ENCODE measurements at places on chromosomes 13 and 19.

GRCh38 chr13:108268466-108269112, 929 bp upstream of the TNFSF13B start:
- DNase-seq = no peak

DNA sequence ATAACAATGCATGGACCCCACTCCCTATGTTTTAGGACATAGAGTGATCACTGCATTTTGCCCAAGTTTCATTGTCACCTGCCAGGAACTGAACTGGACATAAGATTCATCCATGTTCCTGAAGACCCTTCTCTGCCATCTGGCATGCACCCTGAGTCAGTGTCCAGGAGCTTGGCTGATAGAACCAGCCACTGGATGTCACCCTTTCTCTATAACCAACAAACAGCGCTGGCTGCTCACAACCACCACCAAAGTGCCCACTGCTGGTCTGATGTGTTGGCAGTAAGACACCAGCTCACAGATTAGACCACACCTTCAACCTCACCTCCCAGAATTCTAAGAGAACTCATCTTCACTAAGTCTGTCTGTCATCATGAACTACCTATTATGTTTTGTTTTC, 333.4 kb downstream of the ITGBL1 start:
- no peak for DNase-seq

DNA sequence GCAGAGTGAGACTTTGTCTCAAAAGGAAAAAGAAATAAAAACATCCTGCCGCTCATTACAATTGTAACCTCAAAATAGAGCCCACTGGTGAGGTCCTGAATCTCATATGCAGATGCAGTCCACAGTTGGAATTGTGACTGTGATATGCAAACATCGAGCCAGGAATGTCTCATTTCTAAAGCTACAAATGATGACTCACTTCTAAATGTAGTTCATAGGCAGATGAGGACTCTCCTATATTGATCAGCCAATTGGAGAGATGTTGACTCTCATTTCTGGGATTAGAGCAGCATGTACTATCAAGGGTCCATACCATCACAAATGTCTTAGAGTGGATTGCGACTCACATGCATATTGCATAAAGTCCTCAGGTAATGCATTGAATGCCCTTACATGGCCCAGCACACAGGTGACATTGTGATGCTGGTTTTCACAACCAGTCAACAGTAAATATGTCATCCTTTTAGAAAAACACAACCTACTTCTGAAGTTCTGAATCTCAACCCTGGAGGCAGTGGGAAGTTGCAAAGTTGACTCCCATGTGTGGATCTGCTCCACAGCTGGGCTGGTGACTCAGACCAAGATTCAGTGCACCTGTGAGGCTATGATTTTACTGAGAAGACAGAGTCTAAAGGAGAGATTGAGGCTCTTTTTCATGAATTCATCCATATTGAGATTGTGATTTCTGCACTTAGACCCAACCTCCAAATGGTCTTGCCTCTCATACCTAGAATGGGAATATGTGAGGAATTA, 16.9 kb upstream of the ZNF254 start:
- no peak for DNase-seq

- DNase-seq = no peak
Observed at GRCh38 chr13:63954683-63955082, 2539.0 kb upstream of the PCDH20 start.

DNA sequence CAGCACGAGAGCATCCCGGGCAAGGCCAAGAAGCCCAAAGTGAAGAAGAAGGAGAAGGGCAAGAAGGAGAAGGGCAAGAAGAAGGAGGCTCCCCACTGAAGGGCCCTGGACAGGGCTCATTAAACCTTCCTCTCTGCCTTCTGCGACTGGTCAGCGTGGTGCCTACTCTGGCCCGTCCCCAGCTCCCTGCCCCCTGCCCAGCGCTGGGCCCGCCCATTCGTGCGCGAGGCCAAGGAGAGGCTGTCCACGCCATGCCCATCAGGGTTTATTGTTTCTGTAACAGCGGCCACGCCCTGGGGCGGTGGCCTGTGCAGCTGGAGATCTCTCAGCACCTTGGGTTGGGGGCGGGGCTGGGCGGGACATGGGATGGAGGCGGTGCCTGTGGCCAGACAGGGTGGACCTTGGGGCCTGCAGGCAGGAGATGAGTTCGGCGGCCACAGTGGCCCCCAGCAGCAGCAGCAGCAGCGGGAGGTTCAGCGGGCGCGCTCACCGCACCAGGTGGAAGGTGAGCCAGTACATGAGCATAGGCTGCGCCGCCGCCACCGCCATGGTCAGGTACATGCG, 897 bp downstream of the C19orf33 start:
- DNase-seq = no peak

DNA sequence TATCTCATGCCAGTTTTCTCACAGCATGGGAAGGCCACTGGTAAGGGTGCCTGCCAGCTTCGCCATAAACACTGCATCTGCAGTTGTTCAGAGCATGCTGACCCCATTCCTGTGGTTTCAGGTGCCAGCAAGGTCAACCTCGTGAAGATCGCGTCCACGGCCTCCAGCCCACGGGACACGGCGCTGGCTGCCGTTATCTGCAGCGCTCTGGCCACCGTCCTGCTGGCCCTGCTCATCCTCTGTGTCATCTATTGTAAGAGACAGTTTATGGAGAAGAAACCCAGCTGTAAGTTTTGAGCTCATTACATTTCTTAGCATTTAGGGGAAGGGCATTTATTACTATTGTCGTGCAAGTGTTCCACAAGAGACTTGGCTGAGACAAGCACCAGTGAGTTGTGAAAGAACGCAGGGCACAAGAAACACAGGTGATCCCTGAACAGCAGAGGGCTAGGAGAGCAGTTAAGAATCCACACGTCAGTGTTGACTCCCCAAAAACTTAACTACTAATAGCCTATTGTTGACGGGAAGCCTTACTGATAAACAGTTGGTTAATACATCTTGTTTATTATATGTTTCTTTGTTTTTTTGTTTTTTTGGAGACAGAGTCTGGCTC, 88.8 kb downstream of the TNFRSF19 start:
- no peak for DNase-seq

DNA sequence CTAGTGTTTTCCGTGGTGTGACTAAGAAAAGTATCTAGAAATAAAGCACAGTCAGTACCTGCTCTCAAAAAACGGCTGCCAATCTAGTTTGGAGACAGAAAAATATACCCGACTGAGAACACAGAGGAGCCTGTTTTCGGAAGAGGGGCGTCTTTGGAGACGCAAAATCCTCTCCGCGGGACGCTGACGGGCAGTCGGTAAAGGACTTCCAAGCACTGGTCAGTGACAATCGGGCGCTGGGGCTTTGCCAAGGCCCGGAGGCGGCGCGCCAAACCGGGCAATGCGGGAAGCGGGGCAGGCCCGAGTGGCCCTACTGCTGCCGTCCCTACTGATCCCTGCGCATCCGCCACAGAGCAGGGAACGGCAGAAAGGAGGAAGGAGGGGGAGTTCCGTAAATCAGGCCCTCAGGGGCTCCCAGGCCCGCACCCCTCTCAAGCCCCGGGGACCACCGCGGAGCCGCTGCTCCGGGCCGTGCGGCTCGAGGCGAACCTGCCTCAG, 588 bp upstream of the DPY19L3 start:
- peak; percentile 67 for DNase-seq

DNA sequence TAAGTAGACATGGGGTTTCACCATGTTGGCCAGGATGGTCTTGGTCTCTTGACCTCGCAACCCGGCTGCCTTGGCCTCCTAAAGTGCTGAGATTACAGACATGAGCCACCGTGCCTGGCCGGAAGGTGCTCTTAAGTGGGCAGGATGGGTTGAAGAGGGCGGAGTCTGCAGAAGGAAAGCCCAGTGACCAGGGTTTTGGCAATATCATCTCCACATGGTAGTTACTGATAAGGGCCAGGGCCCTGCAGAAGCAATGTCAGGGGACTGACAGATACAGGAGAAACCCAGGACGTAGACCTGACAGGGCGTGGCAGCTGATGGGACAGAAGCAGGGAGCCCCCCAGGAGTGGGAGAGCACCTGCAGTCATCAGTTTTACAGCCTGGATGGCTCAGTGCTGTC, 45.7 kb upstream of the RNF113B start:
- no peak for DNase-seq

- no peak for DNase-seq
Observed at GRCh38 chr13:95368998-95369397, 67.7 kb upstream of the ABCC4 start.

- peak; percentile 40 for DNase-seq
Observed at GRCh38 chr13:114080739-114081561, 51.5 kb downstream of the RASA3 start.

GRCh38 chr13:91085127-91085526, 262.4 kb upstream of the MIR17HG start:
- no peak for DNase-seq

DNA sequence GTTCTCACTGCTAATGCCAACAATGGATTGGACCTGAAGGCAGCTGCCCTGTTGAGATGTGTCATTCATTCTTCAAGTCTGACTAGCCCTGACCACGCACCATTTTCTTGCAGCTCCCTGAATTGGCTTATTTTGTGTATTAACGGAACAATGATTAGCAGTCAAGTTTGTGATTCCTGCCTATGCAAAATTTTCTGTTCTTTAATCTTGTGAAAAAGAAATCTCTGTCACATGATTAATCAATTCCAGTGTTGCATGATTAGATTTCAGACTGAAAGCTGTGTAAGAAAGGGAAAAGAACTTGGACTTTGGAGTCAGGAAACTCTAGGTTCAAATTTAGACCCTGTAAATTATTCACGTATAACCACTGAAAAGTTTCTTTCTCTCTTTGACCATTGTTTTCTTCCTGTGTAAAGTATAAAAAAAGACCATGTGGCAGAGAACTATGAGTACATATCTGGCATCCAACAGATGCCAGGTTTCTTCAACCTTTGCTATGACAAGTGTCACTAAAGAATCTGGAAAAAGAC, 64.5 kb upstream of the SLC10A2 start:
- DNase-seq = no peak

DNA sequence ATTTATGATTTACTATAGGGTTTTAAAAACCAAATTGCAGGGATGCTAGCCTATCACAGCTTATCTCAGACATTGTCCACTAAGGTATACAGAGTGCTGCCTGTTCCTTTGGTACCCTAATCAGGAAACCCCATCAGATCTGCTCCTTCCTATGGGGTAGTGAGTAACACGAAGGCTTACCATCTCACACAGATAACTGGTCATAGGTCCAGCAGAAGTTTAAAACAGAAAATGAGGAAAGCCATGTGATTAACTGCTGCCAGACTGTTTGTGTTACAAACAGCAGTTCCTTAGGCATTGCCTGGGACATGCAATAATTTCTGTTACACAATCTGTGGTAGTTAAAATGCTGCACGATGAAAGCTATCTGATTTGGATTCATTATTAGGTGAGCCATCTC, 53.5 kb upstream of the ALOX5AP start:
- DNase-seq = no peak

DNA sequence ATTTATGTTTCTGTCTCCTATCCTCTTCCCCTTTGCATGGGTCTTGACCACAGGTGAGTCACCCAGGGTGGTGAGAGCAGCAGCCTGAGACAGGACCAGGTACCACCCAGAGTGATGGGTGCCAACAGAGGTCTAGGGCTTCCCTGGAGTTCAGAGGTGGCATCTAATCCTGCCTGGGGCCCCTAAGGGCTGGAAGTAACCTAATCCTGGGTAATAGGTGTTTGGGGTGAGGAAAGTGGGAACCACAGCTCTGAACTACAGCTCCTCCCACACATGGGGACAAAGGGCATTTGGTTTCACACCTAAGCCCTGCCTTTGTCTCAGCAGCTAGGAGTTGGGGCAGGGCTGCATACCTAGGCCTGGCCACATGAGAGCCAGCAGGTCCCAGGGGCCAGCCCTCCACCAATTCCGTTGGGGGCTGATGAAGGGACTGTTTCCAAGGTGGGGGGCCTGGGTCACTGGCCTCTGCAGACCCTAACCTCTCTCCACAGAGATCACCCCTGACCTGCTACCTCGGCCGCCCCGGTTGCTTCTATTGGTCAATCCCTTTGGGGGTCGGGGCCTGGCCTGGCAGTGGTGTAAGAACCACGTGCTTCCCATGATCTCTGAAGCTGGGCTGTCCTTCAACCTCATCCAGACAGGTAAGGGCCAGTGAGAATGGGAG, 8.0 kb downstream of the SPHK2 start:
- DNase-seq = no peak

- DNase-seq = peak; percentile 52
Observed at GRCh38 chr19:45972081-45972946, 1.4 kb downstream of the NOVA2 start.

DNA sequence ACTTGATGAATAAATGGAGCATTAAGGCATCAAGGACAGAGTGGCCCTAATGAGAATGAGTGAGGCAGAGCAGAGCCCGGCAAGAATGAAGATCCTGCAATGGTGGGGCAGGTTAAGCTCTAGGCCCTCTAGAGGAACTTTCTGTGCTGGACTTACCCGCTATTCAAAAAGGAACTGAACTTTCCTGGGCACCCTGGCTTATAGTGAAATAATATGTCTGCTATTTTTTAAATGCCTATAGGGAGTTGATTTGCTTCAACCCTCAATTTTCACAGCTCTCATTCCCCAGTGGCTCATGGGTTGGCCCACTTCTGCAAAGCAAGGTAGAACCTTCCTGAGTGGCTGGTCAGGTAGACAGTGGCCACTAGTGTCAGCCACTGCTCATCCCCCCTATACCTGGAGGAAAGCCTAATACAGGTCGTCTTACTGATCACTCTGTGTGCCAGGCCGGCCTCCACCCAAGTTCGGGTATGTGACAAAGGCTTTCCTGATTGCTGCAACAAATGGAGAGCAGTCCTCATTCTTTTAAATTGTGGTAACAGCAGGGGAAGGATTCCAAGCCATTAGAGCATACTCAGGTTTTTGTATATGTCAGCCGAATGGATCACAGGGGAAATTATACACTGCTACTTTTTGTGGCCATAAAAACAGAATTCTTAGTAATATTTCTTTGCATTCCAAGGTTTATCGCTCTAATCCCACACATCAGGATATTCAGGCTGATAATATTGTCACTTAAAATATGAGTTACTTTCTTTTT, 103.0 kb downstream of the KL start:
- no peak for DNase-seq

DNA sequence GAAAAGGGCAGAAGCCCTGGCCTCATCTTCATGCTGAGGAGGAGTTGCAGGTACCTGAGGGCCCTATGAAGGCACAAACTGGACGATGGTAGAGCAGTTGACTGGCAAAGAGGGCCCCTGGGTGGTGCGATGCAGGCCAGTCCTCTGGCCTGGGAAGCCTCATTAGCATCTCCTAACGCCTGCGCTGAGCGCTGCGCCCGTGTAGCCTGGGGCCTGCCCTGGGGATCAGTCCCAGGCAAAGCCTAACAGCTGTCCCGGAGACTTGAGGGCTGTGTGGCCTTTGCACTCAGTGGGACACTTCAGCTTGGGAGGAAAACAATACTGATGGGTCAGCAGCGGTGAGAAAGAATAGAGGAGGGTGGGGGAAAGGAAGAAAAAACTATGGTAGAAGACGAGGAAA, 187.7 kb downstream of the RAP2A start:
- no peak for DNase-seq

GRCh38 chr19:2888731-2889224, 11.9 kb upstream of the ZNF57 start:
- peak; percentile 75 for DNase-seq

DNA sequence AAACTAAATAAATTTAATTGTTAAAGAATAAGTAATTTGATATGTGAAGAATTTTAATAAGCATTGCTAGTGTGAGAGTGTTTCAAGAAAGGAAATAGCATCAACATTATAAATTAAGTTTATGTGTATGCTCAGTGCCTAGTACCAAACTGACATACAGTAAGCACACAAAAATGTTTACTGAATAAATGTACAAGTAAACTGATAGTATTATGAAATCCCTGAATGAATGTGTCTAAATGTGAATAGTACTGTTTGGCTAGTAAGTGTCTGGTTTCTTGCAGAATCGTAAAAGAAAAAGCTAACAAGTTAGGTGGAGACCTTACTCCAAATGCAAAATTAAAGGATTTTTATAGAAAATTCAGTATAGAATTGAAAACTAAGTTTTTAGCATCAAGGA, 233.6 kb downstream of the PCDH9 start:
- no peak for DNase-seq
